HEK293T (cell line): ENCODE measurements at places on chromosomes 13 and 19.
A peak's percentile ranks its signal among the peaks of the same experiment; 100 is the strongest.

DNA sequence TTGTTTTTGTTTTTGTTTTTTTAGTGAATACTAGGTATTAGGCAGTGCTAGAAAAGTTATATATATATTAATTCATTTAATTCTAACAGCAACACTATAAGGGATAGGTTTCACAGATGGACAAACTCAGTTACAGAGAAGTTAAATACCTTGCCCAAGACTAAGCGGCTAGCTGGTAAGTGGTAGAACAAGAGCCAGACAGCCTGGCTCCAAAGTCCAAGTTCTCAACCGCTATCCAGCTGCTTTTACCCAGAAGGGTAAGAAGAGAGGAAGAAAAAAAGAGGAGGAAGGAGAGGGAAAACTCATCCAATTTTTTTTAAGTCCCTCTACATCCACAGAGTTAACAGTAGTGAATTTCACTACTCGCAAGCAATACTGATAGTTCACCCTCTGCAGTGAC is 217.0 kb downstream of the SPRY2 start:
- no peak for DNase-seq

- DNase-seq, result no peak
These were observed 3.7 kb downstream of the ZNF136 start for GRCh38 chr19:12166626-12167025.

GRCh38 chr19:48961051-48961649 is 4.0 kb upstream of the FTL start:
- DNase-seq, result no peak

- no peak for DNase-seq
These were observed 329.7 kb downstream of the NDFIP2 start for GRCh38 chr13:79810669-79811068.

GRCh38 chr19:51565583-51565982 is 5.5 kb upstream of the ZNF175 start:
- no peak for DNase-seq

DNA sequence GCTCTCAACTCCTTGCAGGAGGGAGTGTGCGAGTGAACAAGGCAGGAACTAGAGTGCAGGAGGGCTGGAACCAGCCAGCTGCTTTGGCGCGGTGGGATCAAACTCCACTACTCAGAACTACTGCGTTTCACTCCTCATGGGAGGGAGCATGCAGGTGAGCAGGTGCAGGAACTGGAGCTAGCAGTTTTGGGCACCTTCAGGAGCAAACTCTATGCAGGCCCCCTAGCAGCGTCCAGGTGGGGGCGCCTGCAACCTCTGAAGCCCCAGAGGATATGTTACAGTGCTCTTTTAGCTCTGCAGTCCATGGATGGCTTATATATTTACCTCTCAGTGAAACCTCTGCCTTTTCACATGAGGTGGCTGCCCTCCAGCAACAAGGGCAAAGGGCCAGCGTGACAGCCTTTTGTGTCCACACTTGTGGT is 1303.4 kb downstream of the PCDH9 start:
- DNase-seq, result no peak

DNA sequence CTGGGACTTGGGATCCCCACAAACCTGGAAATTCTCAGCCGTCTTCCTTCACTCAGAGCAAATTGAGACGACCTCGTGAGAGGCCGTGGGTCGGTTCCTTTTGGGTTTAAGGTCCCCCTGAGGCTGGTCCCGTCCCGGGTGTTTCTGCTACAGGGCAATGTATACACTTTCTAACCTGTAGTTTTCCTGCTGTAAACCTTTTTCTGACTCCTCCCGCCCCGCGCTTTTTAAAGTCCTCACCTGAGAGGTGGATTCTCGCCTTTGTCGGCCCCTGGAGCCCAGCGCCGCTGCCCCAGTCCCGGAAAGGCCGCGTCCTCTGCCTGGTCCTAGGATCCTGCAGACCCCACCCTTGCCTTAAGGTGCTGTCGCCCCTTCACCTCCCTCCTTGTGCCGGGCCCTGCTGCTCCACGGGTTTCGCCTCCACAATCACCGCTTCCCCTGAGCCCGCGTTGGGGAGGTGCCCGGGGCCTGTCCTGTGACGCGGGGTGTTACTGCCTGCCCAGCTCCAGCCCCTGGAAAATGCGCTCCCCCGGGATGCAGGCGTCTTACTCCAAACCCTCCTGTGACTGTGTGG is 391 bp downstream of the ZNF761 start:
- DNase-seq, result peak; percentile 15

- peak; percentile 83 for DNase-seq
These were observed 17.5 kb upstream of the MEIS3 start for GRCh38 chr19:47436712-47437401.

DNA sequence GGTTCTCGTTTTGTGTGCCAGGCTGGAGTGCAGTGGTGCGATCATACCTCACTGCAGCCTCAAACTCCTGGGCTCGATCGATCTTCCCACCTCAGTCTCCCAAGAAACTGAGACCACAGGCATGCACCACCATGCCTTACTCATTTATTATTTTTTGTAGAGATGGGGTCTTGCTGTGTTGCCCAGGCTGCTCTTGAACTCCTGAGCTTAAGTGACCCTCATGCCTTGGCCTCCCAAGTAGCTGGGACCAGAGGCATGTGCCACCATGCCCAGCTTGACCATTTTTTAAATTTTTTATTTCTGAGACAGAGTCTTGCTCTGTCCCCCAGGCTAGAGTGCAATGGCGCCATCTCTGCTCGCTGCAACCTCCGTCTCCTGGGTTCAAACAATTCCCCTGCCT is 10.2 kb upstream of the GNA11 start:
- no peak for DNase-seq

GRCh38 chr13:33178209-33178840 is 107.2 kb downstream of the STARD13 start:
- DNase-seq, result no peak

GRCh38 chr13:101332583-101332982 is 83.7 kb downstream of the NALCN start:
- no peak for DNase-seq

GRCh38 chr19:5138606-5139582 is 170.0 kb downstream of the KDM4B start:
- DNase-seq, result no peak

- no peak for DNase-seq
These were observed 17.0 kb upstream of the KCNN1 start for GRCh38 chr19:17949956-17950309.

DNA sequence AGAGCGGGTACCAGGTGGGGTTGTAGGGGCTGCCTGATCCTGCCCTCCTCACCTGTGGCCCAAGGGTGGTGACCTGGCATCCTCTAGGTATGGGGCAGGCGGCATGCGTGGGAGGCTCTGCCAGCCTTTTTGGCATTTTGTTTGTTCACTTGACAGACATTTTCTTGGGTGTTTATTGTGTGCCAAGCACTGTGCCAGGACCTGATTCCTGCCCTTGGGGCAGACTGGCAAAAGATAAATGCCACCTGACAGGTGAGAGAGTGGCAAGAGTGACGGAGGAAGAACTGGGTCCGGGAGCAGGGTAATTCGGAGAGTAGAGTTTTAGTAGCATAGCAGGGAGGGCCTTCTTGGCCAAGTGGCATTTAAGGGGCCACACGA is 6.0 kb downstream of the RAB11B start:
- no peak for DNase-seq

GRCh38 chr13:52838433-52839107 is 9.9 kb downstream of the PCDH8 start:
- peak; percentile 37 for DNase-seq

DNA sequence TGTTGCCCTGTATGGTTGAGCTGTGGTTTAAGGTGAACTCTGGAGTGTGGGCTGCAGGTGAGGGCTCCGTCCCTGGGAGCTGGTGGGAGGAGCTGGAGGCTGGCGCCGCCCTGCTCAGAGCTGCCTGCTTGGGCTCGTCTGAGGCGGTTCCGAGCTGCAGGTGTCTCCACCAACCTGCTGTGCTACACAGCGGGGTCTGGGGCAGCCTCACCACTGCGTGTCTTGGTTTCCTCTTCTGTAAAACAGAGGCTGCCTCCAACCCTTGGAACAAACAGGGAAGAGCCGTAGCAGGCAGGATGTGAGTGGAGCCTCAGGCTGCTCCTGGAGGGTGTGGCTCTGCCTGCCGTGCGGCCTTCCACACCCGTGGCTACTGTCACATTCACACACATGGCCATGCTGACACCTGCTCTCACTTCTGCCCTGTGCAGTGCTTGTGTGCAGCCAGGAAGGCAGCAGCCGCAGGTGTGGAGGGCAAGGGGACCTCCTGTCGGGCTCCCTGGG is 21.4 kb downstream of the NAXD start:
- no peak for DNase-seq

GRCh38 chr13:39821977-39822376 is 166.5 kb downstream of the COG6 start:
- no peak for DNase-seq

DNA sequence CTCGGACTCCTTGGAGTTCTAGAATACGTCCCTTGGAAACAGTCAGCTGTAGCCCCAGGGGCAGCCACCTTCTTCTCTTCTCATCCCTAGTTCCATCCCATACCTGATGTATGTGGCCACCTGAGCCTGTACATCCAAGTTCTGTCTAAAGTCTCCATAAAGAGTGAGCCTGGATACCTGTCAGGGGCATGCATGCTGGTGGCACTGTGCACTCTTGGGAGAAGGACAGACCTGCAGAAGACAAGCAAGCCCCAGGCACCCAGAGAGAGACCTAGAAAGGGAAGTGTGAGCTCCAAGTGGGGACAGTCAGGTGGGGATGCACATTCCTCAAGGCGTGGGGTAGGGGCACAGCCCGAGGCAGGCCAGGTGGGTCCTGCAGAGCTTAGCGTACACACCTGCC is 21.4 kb downstream of the SIAH3 start:
- DNase-seq, result no peak

GRCh38 chr13:30224732-30225131 is 82.6 kb downstream of the KATNAL1 start:
- no peak for DNase-seq

GRCh38 chr13:113879494-113880360 is 15.9 kb upstream of the GAS6 start:
- no peak for DNase-seq

- no peak for DNase-seq
These were observed 1161.8 kb upstream of the MIR17HG start for GRCh38 chr13:90185734-90186133.

DNA sequence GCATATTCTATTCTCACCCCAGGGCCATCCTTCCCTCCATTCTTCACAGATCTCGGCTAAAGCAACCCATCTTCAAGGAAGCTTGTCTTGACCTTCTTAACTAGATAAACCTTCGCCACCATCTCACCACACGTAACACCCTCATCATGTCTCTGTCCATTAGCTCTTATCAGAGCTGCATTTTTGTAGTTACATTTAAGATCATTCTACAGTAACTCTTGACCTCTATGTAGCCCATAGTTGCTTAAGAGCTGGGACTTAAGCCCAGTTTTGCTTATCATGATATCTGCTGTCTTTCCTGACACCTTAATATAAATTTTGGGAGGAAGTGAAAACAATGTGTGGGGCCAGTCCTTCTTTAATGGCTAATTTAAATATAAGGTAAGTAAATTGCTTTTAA is 345.1 kb downstream of the MTUS2 start:
- DNase-seq, result no peak

GRCh38 chr13:44117351-44117750 is 237.6 kb downstream of the LACC1 start:
- DNase-seq, result no peak

DNA sequence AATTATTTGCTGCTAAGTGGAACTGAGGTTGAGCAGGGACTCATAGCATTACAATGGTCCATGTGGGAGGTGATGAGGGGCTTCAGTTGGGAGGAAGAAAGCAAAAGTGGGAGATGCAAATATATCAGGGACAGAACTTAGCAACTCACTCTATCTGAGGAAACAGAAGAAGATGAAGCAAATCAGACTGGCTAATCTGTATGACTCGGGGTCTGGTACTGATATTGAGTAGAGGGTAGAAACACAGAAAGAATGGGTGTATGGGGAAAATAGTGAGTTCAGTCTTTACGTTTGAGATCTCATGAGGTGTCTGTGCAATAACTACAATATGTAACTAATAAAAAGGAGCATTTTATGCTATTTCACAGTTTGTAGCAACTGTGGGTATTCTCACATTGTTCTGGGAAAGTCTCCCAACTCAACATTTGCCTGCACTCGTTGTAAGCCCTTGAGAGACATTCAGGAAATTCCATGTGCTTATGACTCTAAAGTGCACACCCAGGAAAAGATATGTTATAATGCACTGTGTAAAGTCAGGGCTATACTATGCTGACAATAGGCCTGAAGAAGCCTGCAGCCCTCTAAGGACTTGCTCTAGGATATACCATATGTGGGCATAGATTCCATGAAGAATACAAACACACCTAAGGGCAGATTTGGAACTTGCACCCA is 183.5 kb downstream of the SPRY2 start:
- DNase-seq, result no peak

GRCh38 chr13:67696775-67697174 is 466.6 kb upstream of the PCDH9 start:
- no peak for DNase-seq

- DNase-seq, result peak; percentile 8
These were observed 752 bp downstream of the ZMYM5 start for GRCh38 chr13:19862481-19863313.

GRCh38 chr13:110438211-110438610 is 123.3 kb downstream of the RAB20 start:
- DNase-seq, result no peak

DNA sequence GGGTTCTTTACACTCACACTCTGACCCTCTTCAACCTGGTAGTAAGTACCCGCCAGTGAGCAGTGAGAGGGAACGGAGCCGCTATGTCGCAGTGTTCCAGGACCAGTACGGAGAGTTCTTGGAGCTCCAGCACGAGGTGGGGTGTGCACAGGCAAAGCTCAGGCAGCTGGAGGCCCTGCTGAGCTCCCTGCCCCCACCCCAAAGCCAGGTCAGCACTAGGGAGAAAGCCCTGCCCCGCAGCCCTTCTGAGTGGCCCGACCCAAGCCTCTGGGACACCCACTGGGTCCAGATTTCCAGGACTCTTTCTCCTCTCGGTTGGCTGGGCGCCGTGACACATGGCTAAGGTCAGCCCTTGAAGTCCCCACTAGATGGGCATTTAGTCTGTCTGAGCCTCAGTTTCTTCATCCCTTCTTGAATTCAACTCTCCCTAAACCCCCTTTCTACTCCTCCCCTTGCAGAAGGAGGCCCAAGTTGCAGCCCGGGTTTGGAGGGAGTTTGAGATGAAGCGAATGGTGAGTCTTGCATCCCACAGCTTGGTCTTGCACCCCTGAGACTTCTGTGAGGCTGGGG is 1.9 kb downstream of the OCEL1 start:
- no peak for DNase-seq

DNA sequence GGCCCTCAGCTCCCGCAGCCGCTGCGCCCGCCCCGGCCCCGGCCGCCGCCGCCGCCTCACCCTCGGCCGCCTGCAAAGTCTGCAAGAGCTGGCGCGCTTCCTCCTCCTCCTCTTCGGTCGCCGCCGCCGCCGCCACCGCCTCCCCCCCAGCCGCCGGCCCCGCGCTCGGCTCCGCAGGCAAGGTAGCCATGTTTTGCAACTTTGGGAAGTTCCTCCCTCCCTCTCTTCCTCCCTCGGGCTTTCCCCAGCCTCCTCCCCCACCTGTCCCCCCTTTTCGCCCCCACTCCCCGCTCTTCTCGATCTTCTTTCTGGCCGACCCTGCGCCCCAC is 433 bp downstream of the SIX5 start:
- no peak for DNase-seq

GRCh38 chr19:46608178-46608577 is 7.0 kb downstream of the CALM3 start:
- DNase-seq, result no peak

GRCh38 chr13:50678464-50679162 is 164.9 kb downstream of the DLEU7 start:
- no peak for DNase-seq

- no peak for DNase-seq
These were observed 120.4 kb upstream of the FREM2 start for GRCh38 chr13:38566519-38566918.
